Right cardiac atrium (tissue), 5 donors: ENCODE measurements at places on chromosomes 12 and 14. TPM values are rescaled to one million over a fixed set of nuclear protein-coding genes. Genes with fewer than 3 reads are reported as not detected.

DNA sequence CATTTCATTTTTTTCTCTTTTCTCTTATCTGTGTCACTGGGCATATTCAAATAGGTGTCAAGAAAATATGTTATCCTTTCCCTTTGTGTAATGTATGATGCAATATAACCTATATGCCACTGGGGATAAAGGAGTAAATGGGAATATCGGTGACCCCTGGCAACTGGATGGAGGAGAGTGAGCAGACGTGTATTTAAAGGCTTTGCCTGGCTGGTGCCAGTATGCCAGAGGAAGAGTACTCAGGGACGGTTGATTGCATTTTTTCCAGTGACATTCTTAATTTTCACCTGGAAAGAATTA lies 12.0 kb upstream of the STXBP6 start:
- DNase-seq: no peak

The TAS2R9 gene
- not detected for total RNA-seq

DNA sequence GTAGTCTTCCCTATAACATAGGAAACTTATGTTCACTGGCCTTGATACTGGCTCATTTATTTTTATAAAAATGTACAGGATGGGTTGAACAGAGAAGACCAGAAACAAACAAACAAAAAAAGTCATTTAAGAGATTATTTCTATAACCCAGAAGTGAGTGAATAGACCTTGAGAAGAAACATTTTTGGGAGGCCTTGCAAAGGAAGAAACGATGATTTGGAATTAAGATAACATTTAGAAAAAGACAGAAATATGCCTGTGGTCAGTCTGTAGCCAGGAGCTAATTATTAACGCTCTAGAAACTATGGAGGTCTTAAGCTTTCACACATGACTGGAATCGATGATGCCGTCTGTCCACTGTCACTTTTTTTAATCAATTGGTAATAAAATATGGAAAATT lies 264.0 kb downstream of the EGLN3 start:
- DNase-seq: no peak

GRCh38 chr12:68334132-68334531 lies 2.0 kb upstream of the MDM1 start:
- no peak for DNase-seq

The CIROP gene
- total RNA-seq: not detected
